ENCODE measurements at places on chromosomes 2 and 18. TPM values are rescaled to one million over a fixed set of nuclear protein-coding genes. Genes with fewer than 3 reads are reported as not detected.

The RIT2 gene
- not detected for total RNA-seq

The PMS1 gene
- total RNA-seq: 31.3 TPM

- no peak for DNase-seq
Measured at GRCh38 chr2:10919410-10919770, 7.7 kb downstream of the KCNF1 start.

- DNase-seq: peak; percentile 70
Measured at GRCh38 chr18:26863122-26863879, 2.2 kb downstream of the AQP4 start.

DNA sequence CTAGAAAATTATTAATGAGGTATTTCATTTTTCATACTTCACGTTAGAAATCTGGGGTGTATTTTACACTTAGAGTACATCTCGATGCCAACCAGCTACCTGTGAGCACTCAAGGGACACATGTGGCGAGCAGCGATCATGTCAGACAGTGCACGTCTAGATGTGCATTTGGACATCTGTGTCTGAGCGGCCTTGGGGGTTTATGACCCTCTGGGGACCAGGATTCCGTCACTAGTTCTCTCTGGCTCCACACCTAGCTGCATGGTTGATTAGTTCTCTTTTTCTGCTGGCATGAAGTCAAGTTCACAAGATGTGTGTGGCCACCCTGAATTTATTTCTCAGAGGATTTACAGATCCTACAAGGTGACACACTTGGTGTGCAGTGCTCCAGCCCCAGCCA lies 192.2 kb downstream of the TSN start:
- DNase-seq: no peak

DNA sequence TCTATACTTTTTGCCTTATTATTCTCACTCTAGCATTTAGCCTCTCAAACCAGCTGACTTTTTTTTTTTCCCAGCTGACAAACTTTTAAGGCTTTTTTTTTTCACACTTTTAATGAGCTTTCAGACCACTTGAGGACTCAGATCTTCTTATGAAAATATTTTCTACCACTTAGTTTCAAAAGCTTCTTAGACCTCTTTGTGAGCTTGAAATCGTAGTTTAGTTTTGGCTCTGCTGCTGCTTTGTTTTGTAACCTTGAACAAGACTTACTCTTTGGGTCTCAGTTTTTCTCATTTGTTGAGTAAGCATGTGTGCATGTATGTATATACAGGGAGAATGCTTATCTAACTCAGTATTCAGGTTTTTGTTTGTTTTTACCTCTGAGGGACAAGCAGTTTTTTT lies 3.5 kb downstream of the NBEAL1 start:
- DNase-seq: peak; percentile 25

DNA sequence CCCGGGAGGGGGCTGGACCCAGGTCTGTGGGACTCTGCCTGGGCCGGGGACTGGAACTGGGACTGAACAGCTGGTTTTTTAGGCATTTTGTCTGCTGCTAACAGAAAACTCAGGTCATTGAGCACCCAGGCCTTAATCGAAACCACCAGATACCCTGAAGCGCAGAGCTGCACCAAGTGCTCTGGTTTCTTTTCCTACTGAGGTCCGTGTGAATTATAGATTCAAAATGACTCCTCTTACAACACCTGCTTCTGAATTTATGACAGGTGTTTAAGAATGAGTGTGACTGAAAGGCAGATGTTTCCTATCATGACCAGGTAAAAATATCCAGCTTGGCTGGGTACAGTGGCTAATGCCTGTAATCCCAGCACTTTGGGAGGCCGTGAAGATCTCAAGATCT lies 47.8 kb downstream of the TRAPPC12 start:
- no peak for DNase-seq

- no peak for DNase-seq
Measured at GRCh38 chr2:120828829-120829632, 93.4 kb downstream of the GLI2 start.

Measured in tongue (tissue), 3 donors.